ENCODE measurements at places on chromosomes 6 and 20.

GRCh38 chr6:155001934-155002333, 6.8 kb downstream of the TIAM2 start:
- DNase-seq = no peak

- DNase-seq = no peak
These were observed 159.2 kb downstream of the RPS12 start for GRCh38 chr6:132973514-132973993.

DNA sequence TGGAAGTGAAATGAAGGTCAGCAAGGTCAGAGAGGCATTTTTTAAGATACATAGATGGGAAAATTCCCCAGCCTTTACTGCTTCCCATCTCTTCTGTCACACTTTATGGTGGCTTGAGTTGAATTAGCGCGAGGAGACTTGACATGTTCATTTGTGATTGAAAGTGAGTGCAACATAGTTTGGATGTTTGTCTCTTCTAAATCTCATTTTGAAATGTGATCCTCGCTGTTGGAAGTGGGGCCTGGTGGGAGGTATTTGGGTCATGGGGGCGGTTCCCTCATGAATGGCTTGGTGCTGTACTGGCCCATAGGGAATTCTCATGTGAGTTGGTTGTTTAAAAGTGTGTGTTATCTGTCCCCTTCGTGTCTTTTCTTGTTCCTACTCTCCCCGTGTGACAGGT, 237.2 kb downstream of the CDKAL1 start:
- no peak for DNase-seq

- DNase-seq = peak; percentile 68
These were observed 39.0 kb downstream of the GMPR start for GRCh38 chr6:16277101-16277981.

DNA sequence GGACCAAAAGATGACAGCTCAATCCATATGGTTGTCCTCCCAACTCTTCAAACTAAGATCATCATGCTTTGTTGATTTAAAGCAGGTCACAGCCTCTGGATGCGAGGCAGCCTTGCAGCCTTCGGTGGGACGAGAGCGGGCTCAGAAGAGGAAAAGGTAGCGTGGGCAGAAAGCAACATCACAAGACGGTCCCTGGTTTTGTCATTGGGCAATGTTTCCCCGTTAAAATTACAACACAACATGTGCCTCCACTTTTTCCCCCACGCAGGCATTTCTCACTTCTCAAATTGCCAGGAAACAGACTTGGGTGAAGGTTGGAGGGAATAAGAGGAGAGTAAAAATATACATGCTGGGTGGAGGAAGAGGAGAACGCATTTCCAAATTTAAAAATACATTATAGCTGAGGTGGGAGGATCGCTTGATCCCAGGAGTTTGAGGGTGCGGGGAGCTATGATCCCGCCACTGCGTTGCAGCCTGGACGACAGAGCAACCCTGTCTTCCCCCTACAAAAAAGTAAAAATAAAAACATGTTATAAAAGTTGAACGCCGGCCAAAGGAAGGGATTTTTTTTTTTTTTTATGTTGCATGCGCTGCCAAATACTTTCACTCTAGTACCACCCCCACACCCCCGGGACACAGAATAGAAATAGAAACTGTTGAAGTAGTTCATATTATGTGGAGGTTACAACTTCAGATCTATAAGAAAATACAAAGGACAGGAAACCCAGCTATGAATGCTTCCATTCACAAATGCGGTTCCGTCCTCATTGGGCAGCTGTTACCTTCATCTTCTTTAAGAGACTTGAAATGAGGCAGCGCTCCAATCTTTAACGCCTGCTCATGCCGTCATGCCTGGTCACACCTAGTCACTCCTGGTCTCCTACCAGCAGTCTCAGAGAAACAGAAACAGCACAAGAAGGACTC, 13.9 kb upstream of the NAA20 start:
- DNase-seq = no peak

DNA sequence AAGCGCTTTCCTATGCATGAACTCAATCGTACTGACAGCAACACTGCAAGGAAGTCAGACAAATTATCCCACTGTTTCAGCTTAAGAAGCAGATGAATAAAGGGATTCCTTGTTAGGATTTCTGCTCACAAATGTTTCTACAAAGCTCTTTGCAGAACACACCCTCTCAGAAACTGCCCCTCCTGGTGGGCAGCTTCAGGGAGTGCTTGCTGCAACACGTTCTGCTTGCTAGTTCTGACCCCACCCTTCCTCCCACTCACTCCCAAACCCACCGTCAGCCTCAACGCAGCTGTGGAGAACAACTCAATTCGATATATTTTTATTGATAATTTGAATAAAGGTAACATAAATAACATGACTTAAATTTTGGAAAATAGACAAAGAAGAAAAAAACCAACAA, 250.8 kb upstream of the PRDM1 start:
- DNase-seq = peak; percentile 37

GRCh38 chr20:57947421-57948179, 237.8 kb upstream of the PMEPA1 start:
- DNase-seq = peak; percentile 57

DNA sequence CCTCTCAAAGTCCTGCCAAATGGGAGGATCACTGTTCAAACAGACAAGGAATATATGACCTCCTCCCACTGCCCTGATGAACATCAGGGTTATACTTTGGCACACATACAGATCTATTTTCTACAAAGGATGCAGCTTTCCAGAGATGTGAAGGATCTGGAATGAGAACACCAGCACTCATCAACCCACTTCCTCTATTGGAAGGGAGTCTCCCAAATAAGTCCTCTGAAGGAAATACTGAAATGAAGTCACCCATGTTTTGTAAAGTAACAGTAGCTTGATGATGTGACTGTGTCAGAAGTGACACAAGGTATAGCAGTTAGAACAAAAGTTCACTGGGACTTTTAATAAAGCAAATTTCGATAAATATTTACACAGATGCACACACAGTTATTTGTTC, 104.9 kb downstream of the OGFRL1 start:
- DNase-seq = no peak

- DNase-seq = no peak
These were observed 69.3 kb downstream of the HDDC2 start for GRCh38 chr6:125232466-125232865.

DNA sequence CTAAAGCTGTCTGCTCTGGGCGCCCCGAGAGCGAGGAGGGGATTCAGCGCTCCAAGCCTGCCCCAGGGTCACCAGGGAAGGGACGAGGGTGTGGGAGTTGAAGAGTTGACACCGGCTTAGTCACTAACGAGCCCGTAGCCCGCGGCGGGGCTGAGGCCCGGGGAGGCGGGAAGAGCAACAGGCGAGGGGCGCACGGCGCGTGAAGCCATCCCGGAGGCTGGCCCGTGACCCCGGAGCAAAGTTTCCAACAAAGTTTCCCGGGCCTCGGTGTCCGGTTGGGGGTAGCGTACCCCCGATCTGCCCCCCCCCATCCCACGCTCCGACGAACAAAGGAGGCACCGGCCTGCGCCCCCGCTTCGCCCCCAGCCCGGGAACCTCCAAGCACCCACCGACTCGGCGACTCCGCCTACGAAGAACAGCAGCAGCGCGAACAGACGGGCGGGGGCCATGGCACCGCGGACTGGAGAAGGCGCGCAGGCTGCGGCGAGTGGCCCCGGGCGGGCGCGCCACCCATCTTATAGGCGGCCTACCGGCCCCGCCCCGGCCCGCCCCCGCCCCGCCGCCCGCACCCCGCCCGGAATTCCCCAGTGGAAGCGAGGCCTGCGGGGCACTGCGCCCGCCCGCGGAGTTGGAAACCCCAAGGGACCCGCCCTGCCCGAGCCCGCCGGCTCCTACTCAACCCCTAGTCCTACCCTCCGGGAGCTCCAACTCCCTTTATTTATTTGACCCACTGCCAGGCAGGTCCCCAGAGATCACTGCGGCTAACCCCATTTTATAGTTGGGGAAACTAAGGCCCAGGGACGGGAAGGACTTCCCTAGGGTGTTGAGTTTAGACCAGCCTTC, at the start of gene SDC4:
Gene SDC4 (minus strand): TSS at position 489 of the 843 bp plus-strand sequence. CDS start 40 bp downstream, at position 449.
- no peak for DNase-seq

GRCh38 chr6:164014346-164015087, 600.0 kb downstream of the QKI start:
- no peak for DNase-seq

DNA sequence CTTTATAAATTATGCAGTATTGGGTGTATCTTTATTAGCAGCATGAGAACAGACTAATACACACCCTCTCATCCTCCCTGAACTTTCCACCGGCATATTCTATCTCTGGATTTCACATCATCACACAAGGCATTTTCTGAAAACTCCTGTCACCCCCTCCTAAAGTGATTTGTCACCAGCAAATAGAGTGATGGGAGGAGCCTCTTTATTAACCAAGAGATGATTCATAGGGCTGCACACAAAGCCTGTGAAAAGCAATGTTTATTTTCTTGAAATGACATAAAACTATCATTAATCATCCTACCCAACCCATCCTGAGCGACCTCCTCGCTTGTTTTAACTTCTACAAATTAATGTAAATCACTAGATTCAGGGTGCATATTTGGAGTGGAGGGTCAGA, 394.7 kb upstream of the SULF2 start:
- DNase-seq = no peak

- no peak for DNase-seq
These were observed 177.5 kb downstream of the TMEM242 start for GRCh38 chr6:157145656-157146285.

GRCh38 chr20:51184289-51184688, 161.4 kb upstream of the KCNG1 start:
- no peak for DNase-seq

DNA sequence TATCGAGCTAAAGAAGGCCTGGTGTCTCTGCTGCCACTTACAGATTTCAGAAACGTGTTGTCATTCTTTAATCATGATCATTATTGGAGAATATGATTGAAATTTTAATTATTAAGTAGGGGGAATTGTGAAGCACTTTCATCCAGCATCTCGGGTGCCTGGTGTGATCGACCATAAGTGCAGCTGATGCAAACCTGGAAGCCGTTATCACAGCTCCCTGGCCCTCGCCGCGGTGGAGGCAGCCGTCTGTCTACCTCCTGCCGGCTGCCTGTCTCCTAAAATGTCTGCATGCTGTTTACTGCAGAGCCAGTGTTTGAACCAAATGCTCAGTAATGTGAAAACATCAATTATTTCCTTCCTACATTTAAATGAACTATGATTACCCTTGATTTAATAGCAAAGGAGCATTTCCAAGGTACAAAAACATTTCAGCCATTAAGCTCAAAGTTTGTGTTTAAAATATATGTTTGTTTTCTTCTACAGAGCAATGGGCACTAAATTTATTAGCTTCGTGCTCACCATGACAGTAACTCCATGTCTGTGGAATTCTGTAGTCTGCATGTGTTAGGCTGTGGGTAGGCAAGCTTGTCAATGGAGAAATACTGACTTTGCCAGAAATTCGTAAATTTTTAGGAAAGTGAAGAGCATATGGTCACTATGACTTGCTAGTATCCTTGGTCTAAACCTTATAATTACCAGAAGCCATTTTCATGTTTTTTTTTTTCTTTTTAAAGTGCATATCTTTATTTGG, 184.5 kb upstream of the AGPAT4 start:
- no peak for DNase-seq

GRCh38 chr6:84764332-84765049, at the start of gene TBX18:
Gene TBX18 (minus strand): TSS chr6:84764598. CDS start chr6:84764181, 417 bp downstream.
- peak; percentile 99 for DNase-seq

DNA sequence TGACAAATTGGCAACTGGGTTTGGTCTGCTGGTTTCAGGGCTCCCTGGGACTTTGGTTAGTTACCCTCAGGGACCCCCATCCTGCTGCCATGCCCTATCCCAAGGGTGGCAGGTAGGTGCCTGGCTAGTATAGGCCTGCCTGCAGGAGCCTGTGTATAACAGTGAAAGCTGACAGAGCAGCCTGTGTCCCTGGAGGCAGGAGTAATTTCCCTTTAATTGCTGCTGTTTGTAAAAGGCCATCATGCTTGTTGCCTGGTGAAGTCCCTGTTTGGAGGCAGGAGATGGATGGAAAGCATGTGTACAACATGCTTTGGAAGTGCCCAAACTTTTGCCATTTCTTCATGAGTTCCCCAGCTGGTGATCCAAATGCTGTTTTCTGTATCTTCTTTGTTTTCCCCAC, 30.1 kb downstream of the CMTR1 start:
- DNase-seq = no peak

GRCh38 chr6:145603424-145603833, 131.9 kb downstream of the EPM2A start:
- no peak for DNase-seq

DNA sequence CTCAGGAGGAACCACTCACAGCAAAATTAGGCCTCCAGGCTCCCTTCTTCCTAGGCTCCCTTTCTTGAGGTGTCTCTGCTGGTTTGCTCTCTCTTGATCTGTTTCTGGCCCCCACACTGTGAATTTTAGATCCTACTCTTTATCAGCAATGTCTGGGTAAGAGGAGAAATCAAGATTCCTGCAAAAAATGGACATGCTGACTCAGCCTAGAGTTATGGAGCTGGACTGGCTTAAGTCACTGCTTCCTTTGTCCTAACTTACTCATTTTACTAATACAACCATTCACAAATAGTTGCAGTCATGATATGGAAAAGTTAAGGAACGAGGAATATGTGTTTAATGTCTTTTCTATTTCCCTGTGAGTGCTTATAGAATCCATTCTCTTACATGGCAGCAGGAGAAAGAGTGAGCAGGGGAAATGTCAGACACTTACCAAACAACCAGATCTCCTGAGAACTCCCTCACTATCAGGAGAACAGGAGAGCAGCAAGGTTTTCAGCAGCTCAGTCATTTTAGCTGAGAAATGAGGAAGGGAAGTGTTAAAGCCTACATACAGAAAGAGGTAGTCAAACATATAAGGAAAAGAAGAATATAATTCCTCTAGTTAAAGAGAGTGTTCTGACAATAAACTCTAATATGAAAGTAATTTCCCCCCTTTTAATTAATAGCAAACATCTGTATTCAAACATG, 160.8 kb downstream of the PDE7B start:
- peak; percentile 56 for DNase-seq

DNA sequence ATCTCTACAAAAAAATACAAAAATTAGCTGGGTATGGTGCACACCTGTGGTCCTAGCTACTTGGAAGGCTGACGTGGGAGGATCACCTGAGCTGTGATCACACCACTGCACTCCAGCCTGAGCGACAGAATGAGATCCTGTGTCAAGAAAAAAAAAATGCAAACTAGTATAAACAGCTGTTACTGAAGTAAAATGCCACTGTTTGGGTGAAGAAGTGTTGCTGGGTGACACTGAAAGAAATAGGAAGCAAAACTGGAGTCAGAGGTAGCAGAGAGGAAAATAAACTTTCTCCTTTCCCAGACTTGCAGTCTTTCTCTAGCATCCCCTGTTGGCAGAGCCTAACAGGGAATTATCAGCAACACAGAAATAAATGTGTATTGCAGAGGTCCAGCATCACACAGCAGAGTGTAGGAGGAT, 241.2 kb upstream of the PREP start:
- no peak for DNase-seq

DNA sequence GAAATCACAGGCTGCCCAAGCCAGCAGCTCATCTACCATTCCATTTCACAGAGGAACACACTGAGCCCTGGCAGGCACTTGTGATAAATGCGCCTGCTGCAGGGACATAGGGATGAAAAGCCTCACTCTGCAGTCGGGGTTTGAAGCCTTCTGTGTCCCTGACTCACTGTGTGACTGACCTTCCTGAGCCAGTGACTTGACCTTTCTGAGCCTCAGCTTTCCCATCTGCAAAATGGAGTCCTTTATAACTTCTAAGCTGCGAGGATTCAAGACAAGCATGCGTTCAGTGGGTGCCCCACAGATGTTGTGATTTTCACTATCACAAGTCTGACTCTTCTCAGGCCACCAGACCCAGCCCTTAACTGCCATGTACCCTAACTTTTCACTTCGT, 5.5 kb downstream of the TGM2 start:
- no peak for DNase-seq

- DNase-seq = no peak
These were observed 406.2 kb upstream of the NOX3 start for GRCh38 chr6:155861821-155862220.

- DNase-seq = no peak
These were observed 107.3 kb downstream of the SYCP2 start for GRCh38 chr20:59825944-59826759.
